ENCODE measurements at places on chromosomes 3 and 15. TPM values are rescaled to one million over a fixed set of nuclear protein-coding genes. Genes with fewer than 3 reads are reported as not detected.

DNA sequence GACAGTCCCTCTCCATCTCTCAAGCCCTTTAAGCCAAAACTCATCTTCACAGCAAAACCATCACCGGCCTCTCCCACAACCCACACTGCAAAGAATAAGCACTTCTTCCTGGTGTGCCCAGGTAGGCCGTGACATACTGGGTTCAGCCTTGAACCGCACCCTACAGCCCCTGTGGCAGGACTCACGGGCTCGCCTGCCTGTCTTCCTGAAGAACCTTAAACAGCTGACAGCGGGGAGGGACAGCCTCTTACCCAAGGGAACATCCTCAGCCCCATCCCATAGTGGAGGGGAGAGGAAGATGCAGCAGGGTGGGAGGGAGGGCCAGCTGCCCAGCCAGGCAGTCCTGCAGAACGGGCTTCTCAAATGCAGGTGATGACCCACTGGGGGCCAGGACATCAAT, 40.2 kb downstream of the TBC1D2B start:
- peaks cover 31% of the 10 kb centered on the region for H3K4me1 ChIP-seq
- no peak overlapping the region for H3K4me3 ChIP-seq
- no peak for DNase-seq
- H3K27ac ChIP-seq, result no peak overlapping the region

DNA sequence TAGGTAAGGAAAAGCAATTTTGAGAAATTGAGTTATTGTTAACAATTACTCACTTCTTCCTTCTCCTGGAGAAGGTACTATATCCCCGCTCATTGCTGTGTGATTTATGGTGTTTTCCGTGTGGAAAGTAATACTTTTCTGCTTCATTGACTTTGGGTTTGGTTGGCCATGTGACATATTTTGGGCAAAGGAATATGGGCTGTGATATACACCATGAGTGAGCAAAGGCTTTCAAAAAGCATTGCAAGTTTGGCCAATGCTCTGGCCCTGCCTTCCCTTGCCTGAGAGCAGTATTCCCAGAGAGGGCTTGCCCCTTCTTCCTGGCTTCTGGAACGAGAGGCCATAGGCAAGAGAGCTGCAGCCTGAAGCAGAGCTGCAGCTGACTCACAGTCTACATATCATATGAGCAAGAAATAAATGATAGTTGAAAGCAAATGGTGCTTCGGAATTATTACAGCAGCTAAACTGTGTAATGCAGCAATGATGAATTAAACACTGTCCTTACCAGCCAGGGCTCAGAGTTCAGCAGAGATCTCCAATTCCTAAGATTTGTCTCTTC, 216.8 kb upstream of the CD96 start:
- no peaks in the 10 kb centered on the region for H3K27me3 ChIP-seq
- H3K4me3 ChIP-seq, result no peak overlapping the region
- peaks cover 59% of the 10 kb centered on the region for H3K4me1 ChIP-seq

- no peak for DNase-seq
- no peaks in the 10 kb centered on the region for H3K36me3 ChIP-seq
- H3K4me3 ChIP-seq, result no peak overlapping the region
- H3K4me1 ChIP-seq, result no peaks in the 10 kb centered on the region
- no peak overlapping the region for H3K27ac ChIP-seq
These were observed 150.7 kb downstream of the SST start for GRCh38 chr3:187519428-187519890.

DNA sequence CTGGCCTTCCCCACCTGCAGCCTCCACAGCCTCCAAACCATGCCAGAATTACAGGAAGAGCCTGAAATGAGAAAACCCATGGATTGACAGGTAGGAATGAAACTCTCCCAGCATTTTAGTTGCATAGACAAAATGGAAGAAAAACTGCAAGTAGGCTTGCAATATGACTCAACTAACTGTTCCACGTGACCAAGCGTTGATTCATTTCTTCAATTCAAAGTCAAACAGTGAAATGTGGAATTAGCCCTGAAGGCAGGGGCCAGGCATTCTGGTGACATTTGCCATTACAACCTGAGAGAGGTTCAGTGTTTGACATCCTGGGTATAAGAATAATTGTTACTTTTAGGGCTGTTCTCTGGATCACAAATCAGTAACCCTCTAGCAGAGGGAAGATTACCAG, 676.5 kb upstream of the CFAP20DC start:
- H3K4me1 ChIP-seq, result no peaks in the 10 kb centered on the region
- no peaks in the 10 kb centered on the region for H3K27me3 ChIP-seq
- no peak overlapping the region for H3K27ac ChIP-seq
- H3K36me3 ChIP-seq, result no peaks in the 10 kb centered on the region
- no peak overlapping the region for H3K4me3 ChIP-seq

DNA sequence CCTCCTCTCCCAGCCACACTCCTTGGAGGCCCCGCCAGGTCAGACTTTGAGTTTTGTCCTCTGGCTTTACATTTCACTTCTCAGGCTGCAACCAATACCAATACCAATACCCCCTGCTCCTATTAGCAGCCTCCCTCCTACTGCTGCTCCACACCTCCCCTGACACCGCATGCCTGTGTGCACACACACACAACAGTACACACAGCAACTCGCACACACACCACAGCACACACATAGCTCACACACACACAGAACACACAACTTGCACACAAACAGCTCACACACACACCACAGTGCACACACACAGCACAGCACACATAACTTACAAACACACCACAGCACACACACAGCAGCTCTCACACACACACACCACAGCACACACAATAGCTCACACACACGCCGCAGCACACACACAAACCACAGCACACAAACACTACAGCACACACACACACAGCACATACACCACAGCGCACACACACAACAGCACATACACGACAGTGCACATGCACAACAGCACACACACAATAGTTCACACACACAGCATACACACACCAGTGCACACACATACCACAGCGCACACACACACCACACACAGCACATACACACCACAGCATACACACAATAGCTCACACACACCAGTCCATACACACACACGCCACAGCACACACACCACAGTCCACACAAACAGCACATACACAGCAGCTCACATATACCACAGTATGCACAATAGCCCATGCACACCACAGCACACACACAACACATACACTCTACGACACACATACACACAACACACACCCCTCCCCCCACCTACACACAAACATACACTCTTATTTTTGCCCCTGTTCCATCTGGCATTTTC, 204.7 kb downstream of the UACA start:
- no peak for DNase-seq
- peaks cover 5% of the 10 kb centered on the region for H3K27me3 ChIP-seq
- no peak overlapping the region for H3K4me3 ChIP-seq
- H3K36me3 ChIP-seq, result no peaks in the 10 kb centered on the region
- H3K4me1 ChIP-seq, result no peaks in the 10 kb centered on the region
- no peak overlapping the region for H3K27ac ChIP-seq

Gene GASK1A
- total RNA-seq, result not detected

Gene TJP1
- total RNA-seq, result 60.1 TPM

Data from SJCRH30 (cell line).